ENCODE measurements at places on chromosomes 2 and 18.

DNA sequence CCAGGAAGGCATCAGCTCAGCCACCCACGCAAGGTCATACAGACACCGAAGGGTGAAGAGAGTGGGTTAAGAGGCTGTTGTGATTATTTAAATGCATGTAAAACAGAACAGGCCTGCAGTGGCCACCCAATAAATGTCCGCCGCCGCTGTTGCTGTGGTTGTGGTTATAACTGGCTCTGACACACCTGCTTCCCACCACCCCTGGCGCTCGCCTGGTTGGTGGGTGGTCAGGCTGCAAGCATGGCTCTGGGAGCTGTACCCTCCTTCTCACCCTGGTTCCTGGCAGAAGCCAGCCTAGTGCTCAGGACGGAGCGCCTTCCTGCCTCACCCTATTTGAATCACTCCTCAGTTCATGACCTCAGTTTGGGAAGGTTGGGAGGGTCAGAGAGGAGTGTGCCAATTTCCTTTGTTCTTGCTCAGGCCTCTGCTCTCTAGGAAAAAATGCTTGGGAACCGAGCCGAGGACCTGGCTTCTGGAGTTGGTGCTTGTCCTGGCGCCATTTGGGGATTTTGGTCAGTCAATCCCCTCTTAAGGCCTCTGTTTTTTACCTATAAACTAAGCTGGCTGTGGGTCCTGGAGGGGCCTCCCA, 5.3 kb upstream of the CRYBA2 start:
- no peak for DNase-seq

DNA sequence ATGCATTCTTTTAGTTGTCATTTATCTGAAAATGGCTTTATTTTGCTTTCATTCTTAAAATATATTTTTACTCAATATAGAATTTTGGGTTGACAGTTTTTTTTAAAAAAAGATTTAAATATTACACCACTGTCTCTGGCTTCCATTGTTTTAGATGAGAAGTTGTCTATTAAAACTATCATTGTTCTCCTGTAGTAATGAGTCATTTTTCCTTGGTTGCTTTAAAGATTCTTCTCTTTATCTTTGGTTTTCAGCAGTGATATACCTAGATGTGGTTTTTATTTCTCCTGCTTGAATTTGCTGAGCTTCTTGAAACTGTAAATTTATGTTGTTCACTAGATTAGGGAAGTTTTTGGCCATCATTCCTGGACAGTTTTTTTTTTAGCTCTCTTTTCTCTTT, 26.7 kb upstream of the DLX2 start:
- no peak for DNase-seq

DNA sequence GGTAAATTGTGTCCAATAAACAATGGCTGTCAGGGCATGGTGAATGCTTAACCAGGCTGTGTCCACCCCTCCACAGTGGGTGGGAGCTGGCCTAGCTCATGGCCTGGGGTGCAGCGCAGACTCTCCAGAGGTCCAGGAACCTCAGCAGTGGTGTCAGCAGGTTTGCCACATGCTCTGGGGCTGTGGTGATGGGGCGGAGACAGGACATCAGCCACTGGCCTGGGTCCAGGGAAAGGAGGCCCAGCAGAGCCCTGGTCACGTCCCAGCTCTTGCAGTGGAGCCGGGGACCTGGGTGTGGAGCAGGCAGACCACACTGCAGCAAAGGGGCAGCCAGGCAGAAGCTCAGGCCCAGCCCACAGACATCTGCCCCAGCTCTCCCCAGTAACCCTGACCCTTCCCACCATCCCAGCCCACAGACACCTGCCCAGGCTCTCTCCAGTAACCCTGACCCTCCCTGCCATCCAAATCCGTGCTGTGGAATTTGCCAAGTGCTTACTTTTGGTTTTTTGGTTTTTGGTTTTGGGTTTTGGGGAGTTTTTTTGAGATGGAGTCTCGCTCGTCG, 13.8 kb upstream of the KIF1A start:
- DNase-seq, result no peak

- DNase-seq, result no peak
Measured at GRCh38 chr2:51510303-51510702, 478.4 kb upstream of the NRXN1 start.

- DNase-seq, result no peak
Measured at GRCh38 chr2:101328474-101329007, 20.0 kb upstream of the RNF149 start.

All from NCI-H2081 treated with DMSO at 0.1 percent for 48 hours (cell line).